RPMI7951 (cell line): ENCODE measurements at places on chromosomes 7 and 10.

DNA sequence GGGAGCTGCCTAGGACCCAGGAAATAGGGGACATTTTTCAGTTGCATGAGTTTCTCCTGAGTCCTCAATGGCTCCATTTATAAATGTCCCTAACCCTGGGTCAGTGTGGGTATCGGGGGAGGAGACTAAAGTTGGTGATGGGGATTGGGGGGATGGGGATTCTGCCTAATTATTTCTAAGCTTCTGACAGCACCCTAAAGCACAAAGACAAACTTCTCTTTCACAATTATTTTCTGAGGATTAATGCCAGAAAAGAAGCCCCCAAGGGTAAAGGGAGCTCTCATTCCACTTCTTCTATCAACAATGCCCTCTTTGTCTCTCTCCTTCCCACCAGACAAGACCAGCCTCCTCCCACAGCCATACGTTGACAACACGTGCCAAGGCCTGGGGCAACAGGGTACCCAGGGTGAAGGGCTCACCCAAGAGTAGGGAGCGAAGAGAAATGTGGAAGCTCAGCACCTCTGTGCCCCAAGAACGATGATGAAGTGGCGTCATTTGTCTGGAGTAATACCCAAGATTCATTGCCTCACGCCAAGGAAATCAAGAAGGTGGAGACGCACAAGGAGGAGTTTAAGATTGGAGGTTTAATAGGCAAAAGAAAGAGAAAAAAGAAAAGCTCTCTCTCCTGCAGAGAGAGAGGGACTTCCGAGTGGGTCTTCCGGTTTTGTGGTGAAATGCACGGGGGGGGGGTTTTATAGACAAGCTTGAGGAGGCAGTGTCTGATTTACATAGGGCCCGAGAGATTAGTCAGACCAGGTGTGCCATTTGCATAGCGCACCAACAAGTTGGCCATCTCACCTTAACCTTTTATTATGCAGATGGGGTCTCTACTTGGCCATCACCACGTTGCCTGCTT, 14.4 kb upstream of the GJC3 start:
- DNase-seq = peak; percentile 61

GRCh38 chr7:103764901-103765300, 224.6 kb downstream of the RELN start:
- no peak for DNase-seq

DNA sequence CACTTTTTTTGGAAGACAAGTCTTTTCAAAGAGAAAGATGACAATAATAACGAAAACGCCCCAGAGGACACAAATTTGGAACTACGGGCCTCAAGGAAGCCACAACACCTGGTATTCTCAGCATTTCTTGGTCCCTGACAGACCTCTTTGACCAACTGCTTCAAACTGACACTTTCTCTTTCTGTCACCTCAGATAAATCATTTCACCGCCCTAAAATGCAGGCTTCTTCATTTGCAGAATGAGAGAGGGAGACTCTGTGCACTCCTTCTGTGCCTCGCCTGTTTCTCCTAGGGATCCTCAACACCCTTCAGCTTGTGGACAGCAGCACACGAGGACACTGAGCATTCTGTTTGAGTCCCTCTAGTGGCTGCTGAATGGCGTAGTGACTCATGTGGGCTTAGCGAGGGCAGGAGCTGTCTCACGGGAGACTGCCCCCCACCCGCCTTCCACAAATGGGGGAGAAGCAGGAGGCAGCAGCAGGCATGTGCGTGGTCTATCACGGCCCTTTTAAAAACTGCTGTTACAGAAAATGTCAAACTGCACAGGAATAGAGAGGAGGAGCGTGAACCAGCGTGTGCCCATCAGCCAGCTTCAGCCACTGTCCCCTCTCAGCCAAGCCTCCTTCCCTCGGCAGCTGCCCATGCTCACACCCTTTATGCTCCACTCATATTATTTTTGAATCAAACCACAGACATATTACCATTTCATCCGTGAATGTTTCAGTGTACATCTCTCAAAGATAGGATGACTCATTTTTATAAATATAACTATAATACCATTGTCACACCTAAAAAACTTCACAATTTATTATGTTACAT, 41.4 kb downstream of the GSDME start:
- DNase-seq = peak; percentile 37

DNA sequence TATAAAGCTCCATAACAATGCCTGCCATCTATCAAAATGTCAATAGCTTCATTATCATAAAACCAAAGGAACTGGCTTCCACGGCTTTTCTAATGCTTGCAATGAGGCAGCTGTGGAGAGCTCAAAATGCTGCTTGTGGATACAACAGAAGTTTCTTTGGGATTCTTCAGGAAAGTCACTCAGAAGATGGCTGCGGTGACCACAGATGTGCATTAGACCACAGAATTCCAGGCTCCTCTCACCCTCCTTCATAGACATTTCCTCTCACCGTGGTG, 77.2 kb downstream of the CDCA7L start:
- DNase-seq = peak; percentile 33

DNA sequence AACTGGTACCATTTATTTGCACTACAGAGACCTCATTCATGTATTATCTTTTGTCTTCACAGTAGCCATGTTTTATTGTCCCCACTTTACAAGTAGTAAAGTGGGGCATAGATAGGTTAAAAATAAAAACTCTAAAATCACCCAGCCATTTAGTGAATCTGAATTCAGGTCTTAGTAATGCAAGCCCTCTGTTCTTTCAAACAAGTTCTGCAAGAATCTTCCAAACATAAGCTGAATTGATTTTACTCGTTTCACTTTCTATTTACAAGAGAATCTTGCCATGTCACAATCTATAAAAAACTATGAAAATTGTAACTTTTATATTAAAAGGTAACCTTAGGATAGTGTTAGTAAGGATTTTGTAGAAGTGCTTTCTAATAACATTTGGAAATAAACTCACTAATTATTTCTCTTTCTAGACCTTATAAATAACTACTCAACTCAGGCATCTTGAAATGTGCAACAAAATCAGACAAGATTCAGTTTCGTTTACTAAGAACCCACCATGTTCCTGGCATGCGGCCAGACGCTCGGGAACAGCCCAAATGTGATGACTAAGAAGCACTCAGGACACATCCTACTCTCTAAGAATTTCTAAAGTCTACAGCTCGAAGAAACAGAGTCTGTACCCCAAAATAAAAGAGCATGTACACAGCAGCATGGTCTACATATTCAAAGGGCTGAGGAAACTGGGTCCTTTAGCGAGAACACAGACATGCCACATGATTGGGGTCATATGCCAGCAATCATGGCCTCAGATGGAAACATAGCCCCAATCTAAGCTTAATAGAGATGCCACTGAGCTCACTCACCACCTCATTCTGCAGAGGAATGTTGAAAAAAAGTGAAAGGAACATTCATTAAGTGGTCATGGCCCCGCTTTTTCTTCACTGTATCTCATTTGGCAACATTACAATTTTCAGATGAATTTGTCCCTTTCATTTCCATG, 167.6 kb downstream of the AMPH start:
- peak; percentile 85 for DNase-seq

- DNase-seq = no peak
These were observed 591.5 kb upstream of the ANKRD30A start for GRCh38 chr10:36533861-36534260.

- peak; percentile 8 for DNase-seq
These were observed 493.2 kb downstream of the TYW1 start for GRCh38 chr7:67489881-67490280.

- DNase-seq = no peak
These were observed 35.5 kb downstream of the FRMPD2 start for GRCh38 chr10:48238826-48239520.

GRCh38 chr10:44386546-44387052, 1.7 kb upstream of the CXCL12 start:
- peak; percentile 62 for DNase-seq

GRCh38 chr10:124878457-124878739, 63.5 kb upstream of the ZRANB1 start:
- no peak for DNase-seq

- DNase-seq = no peak
These were observed 125.2 kb upstream of the NANOS1 start for GRCh38 chr10:118904286-118904685.

DNA sequence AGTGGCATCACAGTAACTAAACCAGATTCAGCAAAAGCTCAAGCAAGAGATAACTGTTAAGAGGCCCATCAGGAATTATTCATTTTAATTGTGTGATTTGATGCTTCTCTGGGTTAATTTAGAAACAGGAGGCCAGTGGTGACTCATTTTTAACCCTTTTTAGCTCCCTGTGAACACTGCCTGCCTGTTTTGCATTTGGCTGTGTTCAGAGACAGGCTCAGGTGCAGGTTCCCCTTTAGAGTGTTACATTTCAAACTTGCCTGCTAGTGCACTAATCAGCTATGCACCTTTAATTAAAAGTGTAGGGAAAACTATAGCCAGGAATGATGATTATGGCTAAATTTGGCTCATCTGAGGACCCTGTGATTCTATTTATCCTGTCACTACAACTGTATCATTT, 6.5 kb downstream of the STAMBPL1 start:
- peak; percentile 26 for DNase-seq

GRCh38 chr7:68238204-68238805, 1241.7 kb downstream of the TYW1 start:
- DNase-seq = no peak

DNA sequence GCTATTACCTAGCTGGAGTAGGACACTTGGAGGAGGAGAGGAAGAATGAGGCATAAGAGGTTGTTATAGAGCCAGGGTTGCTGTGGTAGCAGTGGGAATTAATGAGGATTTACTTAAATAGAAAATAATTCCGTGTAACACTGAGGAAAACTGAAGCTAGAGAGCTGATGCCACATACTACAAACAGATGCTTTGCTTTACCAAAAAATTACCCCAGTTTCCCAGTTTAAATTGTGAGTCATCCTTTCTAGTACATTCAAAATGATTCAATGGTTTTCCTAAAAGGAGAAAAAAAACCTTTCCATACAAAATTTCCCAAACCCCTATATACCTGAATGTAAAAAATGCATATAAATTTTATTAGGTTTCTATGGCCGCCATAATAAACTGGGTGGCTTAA, 58.3 kb downstream of the ZNF518A start:
- DNase-seq = no peak

GRCh38 chr10:131797626-131798025, 103.2 kb upstream of the PPP2R2D start:
- no peak for DNase-seq

- DNase-seq = no peak
These were observed 53.5 kb downstream of the CDK6 start for GRCh38 chr7:92782855-92783254.

DNA sequence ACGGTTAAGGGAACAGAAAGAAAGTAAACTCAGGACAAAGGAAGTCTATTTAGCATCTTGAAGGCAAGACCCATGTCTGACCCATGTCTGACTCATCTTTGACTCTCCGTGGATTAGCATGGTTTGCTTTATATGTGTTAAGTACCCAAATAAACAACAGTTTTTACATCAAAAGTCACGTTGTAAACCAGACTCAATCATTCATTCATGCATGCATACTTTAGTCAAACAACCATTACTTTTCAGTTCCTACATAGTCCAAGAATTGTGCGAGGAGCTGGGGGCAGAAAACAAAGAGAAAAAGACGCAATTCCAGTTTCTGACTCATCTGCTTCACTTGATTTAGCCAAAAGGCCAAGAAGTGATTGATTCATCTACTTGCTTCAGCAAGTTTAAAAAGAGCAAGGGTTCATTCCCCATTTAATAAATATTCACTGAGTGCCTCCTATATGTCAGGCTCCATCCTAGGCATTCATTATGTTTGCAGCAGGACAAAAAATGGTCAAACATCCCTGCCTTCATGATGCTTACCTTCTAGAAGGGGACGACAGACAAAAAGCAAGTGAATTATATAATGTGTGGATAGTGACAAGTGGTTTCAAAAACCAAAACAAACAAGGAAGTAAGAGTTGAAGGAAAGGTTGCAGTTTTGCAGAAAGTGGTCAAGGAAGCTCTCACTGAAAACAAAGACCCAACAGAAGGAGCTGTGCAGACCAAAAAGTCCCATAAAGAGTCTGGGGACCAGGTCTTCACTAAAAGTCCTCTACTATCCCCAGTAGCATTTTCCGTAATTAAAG, 116.2 kb downstream of the FAM107B start:
- DNase-seq = peak; percentile 86

GRCh38 chr10:10821926-10822325, 195.7 kb upstream of the CELF2 start:
- no peak for DNase-seq
